ENCODE measurements at places on chromosomes 7 and 10.

- no peak for DNase-seq
These were observed 85.4 kb upstream of the AFAP1L2 start for GRCh38 chr10:114489521-114490310.

DNA sequence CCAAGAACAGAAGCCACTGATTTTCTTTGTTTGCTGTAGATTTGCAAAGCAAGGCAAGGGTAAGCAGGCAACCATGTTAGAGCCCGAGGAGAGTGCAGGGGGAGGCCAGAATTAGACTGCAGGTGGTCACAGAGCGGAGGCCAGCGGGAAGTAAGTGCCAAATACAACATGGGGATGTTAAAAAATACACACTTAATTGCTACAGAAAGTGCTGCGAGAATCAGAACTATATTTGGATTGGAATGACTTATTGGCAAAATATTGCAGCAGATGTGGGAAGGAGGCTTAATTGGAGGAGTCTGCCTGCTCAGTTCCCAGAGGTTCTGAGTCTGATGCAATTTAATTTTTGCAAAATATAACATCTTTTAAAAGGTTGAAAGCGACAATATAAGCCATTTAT lies 49.7 kb upstream of the ADCY1 start:
- no peak for DNase-seq

GRCh38 chr10:84860855-84861254 lies 532.5 kb downstream of the CCSER2 start:
- DNase-seq = no peak

DNA sequence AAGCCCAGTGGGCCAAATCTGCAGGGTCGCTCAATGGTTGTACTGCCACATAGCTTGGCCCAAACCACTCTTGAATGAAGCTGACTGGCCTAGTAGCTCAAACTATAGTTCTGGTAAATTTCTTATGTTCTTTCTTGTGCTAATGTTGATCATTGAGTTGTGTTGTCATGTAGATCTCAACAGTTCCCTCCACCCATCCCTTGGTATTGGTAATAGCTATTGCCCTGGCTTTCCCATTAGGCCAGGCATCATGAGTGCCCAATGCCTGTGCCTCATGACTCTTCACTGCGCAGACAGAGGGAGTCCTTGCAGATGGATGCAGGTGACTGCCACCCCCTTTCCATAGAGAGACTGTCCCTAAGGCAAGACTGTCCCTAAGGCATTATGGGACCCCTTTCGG lies 988.4 kb downstream of the KCNMA1 start:
- no peak for DNase-seq

DNA sequence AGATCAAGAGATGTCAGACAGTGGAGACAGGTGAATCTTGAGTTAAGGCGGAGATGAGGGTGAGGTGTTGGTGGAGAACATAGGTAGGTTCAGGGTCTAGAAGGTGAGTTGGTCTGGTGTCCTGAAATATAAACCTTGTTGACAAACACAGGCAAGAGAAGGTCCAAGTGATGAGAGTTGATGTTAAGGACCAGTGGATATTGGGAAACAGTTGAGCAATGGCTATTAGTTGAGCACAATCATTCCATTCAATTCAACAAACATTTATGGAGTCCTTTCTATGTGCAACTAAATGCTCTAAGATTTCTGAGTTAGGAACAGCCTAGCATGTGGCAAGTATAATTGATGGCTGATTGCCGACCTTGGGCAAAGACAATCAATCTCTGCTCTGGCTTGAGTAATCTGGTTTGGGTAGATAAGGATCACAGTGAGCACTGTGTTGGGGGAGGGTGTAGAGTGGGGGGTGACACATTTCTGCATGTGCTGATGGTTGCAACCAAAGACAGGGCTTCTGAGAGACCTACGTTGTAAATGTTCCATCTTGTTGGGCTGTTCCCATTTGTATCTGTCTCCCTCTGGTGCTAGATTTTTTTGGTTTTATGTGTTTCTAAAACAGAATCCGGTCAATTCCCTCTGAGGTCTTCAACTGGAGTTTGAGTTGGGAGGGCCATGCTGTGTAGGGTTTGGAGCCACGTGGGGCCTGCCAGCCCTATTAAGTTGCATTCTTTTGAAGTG lies 201.1 kb downstream of the BAMBI start:
- no peak for DNase-seq

GRCh38 chr7:110675383-110676103 lies 415.4 kb upstream of the LRRN3 start:
- DNase-seq = no peak

- no peak for DNase-seq
These were observed at the start of gene ELFN1 for GRCh38 chr7:1669954-1670893. Gene ELFN1, plus strand, starts transcription at chr7:1670277. Its CDS starts 74,320 bp downstream, at chr7:1744597.

- no peak for DNase-seq
These were observed 180.8 kb downstream of the EMX2 start for GRCh38 chr10:117723343-117723742.

All from GM12865 (cell line).